ENCODE measurements at places on chromosomes 5 and 9.
A peak's percentile ranks its signal among the peaks of the same experiment; 100 is the strongest.

GRCh38 chr5:135382106-135382790 is 16.8 kb downstream of the MACROH2A1 start:
- no peak for DNase-seq

DNA sequence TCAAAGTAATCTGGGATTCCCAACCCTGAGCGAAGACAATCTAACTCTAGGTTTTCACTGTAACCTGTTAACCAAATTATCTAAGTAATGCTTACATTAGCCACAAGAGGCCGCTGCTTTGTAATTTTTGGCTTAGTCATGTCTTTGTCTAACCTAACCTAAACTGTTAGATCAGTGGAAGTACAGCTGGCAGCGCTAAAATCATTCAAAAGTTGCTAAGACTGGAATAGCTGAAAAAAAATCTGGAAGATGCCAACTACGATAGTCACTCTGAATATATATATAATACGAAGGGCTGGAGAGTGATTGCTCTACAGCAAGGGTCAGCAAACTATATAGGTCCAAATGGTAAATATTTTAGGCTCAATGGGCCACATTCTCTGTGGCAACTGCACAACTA is 60.2 kb downstream of the FBXO38 start:
- no peak for DNase-seq

- no peak for DNase-seq
These were observed 60.0 kb downstream of the RALGPS1 start for GRCh38 chr9:126974594-126974993.

DNA sequence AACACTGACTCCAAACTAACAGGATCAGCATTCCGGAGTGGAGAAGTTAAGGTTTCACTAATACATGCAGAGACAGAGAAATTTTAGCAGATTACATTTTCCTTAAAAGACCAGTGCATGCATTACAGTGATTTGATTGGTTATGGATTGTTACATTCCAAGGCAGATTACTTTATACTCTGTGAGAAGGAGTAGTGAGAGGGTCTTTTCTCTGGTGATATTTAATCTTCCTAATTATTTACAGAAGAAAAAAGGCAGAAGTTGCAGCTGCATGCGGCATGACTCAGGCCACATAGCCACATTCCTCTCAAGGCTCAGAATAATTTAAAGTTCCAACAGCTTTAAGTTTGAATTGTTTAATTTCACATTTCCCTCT is 53.0 kb upstream of the PDZD2 start:
- no peak for DNase-seq

DNA sequence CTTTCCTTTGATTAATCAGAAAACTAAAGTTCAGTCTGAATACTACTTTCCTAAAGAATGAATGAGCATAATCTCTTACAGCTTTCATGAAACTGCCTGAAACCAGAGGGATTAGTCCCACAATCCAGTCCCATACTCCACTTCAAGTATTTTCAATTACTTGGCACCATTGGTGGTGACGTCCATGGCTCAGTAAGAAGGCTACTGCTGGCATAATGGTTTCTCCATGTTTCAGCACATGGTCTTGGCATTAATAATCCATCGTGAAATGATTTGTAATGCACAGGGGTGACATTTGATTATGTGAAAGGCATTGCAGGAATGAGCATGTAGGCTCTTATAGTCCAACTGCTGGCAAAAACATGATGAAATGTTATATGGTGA is 23.4 kb downstream of the LIX1 start:
- no peak for DNase-seq

GRCh38 chr5:96884995-96885394 is 8.7 kb downstream of the ERAP2 start:
- no peak for DNase-seq

GRCh38 chr9:72763022-72763421 is 189.8 kb downstream of the ALDH1A1 start:
- DNase-seq, result no peak

- DNase-seq, result no peak
These were observed 22.3 kb upstream of the ZNF474 start for GRCh38 chr5:122107016-122107415.

GRCh38 chr9:131635285-131635684 is 90.0 kb downstream of the PRRT1B start:
- DNase-seq, result no peak

- DNase-seq, result no peak
These were observed 84.4 kb downstream of the ADRB2 start for GRCh38 chr5:148910686-148911361.

DNA sequence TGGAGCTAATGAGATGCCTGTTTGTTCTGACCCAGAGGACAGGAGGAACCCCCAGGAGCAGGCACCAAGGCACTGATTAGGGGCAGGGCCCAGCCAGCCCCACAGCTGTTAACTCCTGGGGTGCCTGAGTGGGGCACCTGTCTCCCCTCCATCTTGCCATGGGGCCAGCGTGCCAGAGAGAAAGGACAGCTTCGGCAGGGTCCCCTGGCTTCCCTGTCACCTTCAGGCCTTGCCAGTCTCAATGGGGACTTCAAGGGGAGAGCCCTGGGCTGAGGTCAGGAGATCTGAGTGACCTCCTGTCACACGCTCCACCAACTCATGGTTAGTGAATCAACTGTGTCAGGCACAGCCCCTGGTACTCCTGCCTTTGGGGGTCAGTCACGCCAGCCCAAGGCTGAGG is 152.7 kb upstream of the MVB12B start:
- peak; percentile 14 for DNase-seq

DNA sequence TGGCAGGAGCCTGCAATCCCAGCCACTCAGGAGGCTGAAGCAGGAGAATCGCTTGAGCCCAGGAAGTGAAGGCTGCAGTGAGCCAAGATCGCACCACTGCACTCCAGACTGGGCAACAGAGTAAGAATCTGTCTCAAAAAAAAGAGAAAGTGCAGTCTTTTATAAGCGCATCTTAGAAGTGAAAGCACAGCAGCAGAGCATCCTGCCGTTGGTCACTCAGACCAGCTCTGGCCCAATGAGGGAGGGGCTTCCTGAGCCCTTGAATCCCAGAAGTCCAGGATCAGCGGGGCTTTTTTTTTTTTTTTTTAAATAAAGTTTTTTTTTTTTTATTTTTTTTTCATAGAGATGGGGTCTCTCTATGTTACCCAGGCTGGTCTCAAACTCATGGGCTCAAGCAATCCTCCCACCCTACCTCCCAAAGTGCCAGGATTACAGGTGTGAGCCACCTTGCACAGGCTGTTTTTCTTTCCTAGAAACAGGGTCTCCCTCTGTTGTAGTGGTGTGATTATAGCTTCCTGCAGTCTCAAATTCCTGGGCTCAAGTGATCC is 42.3 kb downstream of the NAIF1 start:
- no peak for DNase-seq

DNA sequence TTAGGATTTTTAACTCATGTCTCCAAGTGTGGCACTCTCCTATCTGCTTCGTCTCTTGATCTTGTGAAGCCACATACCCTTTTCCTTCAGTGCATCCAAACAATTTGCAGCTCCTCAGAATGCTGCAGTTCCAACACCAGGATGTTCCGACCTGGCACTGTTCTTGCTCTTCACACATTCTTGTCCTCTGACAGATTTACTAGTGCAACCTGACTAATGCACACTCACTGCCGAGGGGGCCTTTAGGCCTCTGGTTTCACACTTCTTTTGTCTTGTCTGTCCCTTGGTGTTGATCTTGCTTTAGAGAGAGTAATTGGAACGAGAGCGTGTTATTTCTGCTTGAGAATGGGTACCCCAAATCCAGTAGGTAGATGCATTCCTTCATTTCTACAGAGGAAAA is 15.0 kb downstream of the ARHGAP26 start:
- DNase-seq, result no peak

GRCh38 chr5:72141440-72142355 is 34.4 kb downstream of the MAP1B start:
- no peak for DNase-seq

- no peak for DNase-seq
These were observed 52.1 kb upstream of the FSTL4 start for GRCh38 chr5:133664422-133664821.

DNA sequence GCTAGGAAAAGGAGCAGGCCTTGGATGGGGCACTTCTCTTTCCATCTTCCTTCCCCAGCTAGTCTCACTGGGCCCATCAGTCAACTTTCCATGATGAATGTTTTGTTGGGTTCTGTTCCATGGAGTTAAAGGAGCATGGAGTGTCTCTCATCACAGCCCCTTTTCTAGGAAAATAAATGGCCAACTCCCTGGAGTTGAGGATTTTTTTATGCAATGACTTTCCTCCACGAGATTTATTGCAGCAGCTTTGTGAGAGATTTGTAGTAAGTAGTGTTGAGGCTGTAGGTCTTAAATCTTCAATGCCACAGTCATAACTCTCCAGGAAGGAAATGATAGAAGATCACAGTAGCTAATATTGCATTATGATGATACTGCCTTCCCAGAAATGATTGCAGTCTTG is 45.6 kb upstream of the SLC44A1 start:
- no peak for DNase-seq

DNA sequence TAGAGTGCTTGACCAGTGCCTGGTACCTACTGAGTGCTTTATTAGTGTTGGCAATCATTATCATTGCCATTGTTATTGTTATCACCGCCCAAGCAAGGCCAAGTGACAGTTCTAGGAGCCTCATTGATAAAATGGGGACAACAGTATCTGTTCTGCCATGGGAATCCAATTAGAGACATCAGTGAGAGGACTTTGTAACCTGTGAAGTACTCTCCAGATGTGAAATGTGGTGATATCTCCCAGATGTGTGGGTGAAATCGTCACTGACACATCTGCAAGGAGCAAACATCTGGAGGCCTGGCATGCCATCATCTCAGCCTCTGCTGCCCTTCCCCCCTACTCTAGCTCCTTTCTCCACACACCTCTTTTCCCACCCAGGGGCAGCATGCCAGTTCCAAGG is 260.8 kb downstream of the PAPPA start:
- DNase-seq, result no peak

DNA sequence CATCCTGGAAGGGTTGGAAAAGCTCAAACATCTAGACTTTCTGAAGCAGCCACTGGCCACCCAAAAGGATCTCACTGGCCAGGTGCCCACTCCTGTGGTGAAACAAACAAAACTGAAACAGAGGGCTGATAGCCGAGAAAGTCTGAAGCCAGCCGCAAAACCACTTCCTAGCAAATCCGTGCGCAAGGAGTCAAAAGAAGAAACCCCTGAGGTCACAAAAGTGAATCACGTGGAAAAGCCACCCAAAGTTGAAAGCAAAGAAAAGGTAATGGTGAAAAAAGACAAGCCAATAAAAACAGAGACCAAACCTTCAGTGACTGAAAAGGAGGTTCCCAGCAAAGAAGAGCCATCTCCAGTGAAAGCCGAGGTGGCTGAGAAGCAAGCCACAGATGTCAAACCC is 87.6 kb downstream of the MAP1B start:
- DNase-seq, result no peak

DNA sequence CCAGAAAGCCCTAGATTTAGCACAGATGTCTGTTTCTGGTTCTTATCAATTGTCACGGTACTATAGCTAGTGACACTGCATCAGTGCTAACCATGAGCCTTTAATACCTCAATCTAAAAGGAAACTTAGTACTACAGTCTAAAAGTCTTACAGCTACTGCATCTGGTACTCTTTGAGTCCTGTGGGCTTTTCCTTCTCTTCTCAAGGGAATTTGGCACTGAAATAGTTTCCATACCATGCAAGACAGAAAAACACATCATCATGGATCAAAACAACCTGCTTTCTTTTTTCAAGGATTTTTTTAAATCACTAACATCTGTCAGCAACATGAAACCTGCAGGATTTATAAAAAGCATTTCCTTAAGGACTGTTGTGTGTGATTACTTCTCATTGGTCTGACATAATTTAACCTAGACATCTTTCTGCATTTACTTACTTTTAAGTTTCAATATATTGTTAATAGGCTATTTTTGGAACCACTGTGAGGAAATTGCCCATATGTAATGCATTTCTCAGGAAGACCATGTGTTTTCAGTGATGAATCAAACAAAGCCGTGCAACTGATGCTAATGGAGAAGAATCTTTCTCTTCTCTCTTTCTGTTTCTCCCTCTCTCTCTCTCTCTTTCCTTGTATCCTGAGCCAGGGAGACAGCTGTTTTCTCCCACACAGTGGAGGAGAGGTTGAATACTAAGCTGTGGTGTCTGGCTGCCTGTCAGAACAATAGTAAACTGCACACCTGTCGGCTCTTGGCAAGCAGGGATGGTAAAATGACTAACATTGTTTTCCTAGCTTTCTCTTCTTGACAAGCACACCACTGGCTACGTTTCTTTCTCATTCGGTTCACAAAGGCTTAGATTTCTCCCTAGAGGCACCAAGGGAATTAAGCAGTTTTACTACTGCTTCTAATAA is 273.4 kb downstream of the CSNK1G3 start:
- no peak for DNase-seq

- DNase-seq, result no peak
These were observed 126.9 kb downstream of the DOCK2 start for GRCh38 chr5:169764018-169764378.

DNA sequence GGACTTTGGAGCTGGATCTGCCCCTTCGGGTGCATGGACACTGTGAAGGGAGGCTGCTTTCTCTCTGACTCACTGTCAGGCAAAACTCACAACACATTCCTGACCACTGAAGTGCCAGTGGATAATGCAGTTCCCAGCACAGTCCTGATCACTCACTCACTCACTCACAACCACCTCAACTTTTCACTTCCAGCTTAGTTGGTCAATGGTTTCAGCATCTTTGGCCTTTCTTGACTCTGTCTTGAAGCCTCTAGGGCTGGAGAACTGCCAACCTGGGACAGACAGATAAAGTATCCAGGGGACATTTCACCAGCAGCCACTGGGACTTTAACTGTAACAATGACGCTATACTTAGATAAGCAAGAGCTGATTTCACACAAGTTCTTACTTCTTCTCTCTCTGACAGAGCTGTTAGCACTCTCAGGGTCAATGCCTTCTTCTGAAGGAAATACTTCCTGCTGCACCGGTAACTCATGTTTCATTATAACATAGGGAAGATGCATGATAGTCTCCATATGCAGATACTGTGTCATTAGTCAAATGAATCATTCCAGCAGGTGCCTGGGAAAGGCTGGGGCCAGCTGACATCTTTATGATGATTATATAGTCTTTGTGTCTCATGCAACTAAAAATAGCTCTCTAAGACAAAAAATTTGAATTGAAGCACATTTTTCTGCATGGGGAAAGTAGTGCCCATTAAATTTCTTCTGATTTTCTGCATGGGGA is 499.0 kb downstream of the SEMA5A start:
- no peak for DNase-seq

GRCh38 chr5:147479949-147480348 is 29.9 kb downstream of the DPYSL3 start:
- no peak for DNase-seq

- no peak for DNase-seq
These were observed 247.0 kb downstream of the AOPEP start for GRCh38 chr9:94973451-94973941.

GRCh38 chr5:167320019-167320418 is 971.4 kb upstream of the WWC1 start:
- DNase-seq, result no peak

GRCh38 chr9:127102176-127102575 is 20.3 kb downstream of the ANGPTL2 start:
- DNase-seq, result no peak

DNA sequence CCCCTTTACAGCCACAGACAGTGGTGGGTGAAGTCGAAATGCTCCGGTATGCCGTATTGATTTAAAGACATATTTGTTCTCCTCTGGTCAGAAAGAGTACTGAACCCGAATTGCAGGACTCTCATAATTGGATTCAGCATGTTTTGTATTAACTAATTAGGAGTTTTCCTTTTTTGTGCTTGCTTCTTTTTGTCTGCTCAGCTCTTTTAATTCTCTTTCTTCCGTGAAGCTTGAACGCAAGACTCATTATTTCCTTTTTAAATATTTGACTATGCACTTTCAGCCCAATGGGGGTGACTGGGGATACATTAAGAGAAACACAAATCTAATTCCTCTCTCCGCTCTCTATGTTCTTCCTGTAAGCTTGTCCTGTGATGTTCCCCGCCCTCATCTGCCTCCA is 246.6 kb upstream of the IRX2 start:
- no peak for DNase-seq

Data from liver (tissue), 10 donors.